T-cell (primary cell): ENCODE measurements at places on chromosomes 4 and X. TPM values are rescaled to one million over a fixed set of nuclear protein-coding genes. Genes with fewer than 3 reads are reported as not detected.

Gene SCML1
- 13.6 TPM for total RNA-seq

Gene FGF5
- 0.18 TPM for total RNA-seq

DNA sequence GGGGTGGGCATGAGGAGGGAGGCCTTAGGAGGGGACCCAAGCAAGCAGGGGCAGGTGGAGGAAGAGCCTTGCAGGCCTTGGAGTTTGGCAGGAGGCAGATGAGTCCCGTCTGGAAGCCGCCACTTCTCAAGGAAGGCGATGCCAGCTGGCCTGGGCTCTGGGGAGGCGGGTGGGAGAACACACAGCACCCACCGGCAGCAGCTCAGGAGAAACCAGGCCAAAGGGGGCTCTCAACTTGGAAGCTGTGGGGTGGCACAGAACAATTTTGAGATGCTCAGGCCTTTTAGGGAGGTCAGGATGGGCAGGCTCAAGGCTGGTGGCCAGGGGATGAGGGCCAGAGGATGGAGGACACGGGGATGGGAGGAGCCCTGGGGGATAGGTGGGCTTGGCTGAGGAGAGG, 11.6 kb upstream of the DUSP9 start:
- DNase-seq = no peak

DNA sequence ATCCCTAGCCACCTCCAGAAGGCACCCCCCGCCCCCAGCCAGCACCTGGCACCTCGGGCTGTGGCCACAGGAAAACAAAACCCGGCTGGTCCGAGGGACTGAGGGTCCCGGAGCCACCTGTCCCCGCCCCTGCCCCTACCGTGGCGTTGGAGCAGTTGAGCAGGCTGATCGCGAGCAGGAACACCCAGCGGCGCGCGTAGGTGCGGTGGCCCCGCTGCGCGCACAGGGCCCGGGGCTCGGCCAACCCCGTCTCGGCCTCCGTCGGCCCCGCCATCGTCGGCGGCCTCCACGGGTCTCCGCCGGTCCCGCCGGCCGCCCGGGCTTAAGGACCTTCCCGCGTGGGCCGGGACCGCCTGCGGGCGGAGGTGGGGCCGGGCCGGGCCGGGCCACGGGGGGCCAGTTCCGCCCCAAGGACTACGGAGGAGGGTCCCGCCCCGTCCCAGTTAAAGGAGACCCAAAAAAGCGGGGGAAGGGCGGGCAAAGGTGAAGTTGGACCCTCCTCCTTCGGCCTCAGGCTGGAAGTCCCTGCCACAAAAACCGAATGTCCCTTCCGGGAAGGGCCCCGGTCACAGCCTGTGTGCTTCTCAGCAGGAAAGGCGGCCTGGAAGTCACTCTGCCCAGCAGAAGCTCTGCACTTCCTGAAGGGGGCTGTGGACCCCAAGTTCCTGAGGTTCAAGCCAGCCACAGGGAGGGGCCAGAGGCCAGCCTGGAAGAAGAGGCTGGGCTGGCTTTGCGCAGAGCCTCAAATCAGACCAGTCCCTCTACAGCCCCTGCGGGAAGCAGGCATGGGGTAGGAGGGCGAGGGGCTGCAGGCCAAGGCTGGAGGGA, at the start of gene SLC49A3:
Gene SLC49A3, minus strand, starts transcription at position 298 of the 828 bp plus-strand sequence. Its CDS starts 24 bp downstream, at position 274.
- no peak for DNase-seq

GRCh38 chr4:68797048-68797447, 18.7 kb upstream of the UGT2B10 start:
- DNase-seq = no peak

DNA sequence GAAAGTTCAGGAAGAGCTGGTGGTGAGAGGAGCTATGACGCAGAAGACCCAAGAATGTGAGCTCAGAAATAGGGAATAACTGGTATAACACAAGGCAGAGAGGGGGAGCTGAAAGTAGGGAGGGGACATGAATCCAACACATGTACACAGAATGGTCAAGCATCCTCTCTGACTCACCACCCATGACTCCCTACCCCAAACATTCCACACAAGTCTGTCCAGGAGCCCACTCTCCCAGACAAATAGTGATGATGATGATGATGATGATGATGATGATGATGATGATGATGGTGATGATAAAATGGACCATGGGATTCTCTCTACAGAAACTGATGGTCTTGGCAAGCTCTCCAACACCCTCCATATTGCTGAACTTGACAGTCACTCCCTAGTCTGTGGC, 46.4 kb downstream of the NAT8L start:
- no peak for DNase-seq

DNA sequence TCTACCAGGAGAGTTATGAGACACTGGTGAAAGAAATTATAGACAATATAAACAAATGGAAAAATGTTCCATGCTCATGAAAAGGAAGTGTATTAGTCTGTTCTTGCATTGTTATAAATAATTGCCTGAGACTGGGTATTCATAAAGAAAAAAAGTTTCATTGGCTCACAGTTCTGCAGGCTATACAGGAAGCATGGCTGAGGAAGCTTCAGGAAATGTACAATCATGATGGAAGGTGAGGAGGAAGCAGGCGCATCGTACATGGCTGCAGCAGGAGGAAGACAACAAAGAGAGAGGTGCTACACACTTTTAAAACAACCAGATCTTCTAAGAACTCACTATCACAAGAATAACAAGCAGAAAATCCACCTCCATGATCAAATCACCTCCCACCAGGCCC, 184.3 kb downstream of the NPNT start:
- no peak for DNase-seq

- no peak for DNase-seq
Measured at GRCh38 chrX:45710081-45710801, 509.6 kb upstream of the DIPK2B start.

GRCh38 chr4:820230-821172, 5.4 kb downstream of the CPLX1 start:
- no peak for DNase-seq
